ENCODE measurements at places on chromosomes 16 and 17.

- no peak for DNase-seq
Measured at GRCh38 chr16:87615621-87616041, 13.3 kb downstream of the JPH3 start.

DNA sequence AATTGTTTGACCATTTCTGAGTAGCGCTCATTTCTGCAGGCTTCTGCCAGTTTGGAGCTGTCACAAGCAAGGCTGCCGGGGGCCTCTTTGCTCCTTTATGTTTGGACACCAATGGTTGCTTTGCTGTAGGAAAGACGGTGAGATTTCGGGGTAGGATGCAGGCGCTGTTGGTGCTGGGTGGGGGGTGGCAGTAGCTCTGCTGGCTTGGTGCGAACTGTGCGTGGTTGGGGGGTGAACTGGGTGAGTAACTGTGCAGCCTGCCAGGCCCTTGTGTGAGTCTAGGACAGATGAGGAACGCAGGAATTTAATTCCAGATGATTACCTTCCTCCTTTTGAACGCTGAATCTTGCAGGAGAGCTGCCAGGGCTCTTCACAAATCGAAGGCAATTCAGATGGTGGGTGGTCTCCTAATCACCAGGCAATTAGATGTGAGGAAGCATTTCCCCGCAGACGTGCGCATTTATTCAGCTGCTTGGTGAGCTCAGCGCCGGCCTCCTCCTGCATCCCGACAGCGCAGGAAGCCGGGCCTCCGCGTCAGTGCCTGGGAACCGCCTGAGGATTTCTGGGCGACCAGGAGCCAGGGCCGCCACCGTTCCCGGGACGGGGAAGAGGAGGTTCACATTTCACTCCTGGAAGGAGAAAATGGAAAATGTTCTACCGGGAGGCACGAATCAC, 154.4 kb downstream of the FOXL1 start:
- DNase-seq = no peak

DNA sequence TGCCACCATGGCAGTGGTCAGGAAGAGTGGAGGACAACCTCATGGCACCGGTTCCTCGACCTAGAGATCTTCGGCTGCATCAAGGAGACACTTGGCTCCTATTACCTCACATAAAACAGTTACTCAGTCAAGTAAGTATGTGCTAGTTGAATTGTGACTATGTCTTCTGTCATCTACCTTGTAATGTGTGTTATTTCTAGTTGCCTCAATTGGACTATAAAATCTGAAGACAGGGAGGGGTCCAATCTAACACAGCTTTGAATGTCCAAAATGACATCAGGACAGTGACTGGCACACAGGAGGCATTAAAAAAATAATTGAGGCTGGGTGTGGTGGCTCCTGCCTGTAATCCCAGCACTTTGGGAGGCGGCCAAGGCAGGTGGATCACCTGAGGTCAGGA, 17.2 kb downstream of the C16orf86 start:
- no peak for DNase-seq

- no peak for DNase-seq
Measured at GRCh38 chr17:45835481-45835880, 9.2 kb upstream of the SPPL2C start.

- no peak for DNase-seq
Measured at GRCh38 chr17:31548709-31549108, 157.2 kb downstream of the RAB11FIP4 start.

DNA sequence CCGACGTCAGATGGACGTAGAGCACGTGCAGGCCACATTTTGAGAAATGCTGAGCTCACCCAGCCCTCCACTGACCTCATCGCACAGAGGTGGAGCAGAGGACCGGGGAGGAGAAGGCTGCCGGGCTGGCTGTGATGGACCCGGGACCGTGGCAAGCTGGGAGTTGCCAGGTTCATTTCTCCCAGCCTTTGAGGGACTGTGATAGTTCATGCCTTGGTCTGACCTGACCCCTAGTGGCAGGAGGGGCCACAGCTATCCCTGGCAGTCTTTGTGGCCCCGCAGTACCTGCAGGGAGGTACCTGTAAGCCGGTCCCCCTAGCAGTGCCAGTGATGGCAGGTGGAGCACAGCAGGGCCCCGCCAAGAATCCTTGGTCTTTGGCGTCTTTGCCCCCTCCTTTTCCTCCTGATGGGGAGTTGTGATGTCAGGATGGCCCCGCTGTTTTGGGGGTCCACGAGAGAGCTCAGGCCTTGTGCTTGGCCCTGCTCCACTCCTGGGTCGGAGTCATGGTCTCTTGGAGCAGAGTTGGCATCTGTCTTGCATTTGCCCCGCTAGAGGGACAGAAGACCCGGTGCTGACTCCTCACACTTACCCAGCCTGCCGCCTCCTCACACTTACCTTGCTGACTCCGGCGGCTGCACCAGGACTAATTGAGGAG, 50.4 kb downstream of the OR1D5 start:
- peak; percentile 38 for DNase-seq
